CD4-positive, alpha-beta T cell treated with Interleukin-10 for 1 hour (primary cell): ENCODE measurements at places on chromosomes 6 and 20.

DNA sequence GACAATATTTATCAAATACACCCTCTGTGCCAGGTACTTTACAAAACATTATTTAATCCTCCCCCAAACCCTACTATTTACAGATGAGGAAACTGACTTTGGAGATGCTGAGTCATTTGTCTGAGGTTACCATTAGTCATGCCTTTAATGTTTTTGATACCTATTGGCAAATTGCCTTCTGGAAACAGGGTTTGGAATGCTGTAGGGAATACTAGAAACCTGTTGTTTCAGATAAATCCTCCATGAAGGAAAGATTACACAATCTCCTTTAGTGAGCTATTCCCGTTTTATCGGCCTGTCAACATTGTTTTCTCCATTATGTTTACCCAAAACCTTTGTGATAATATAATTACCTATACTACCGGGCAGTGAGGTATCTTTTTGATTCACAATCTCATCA is 93.6 kb upstream of the ADGRF1 start:
- DNase-seq, result no peak

DNA sequence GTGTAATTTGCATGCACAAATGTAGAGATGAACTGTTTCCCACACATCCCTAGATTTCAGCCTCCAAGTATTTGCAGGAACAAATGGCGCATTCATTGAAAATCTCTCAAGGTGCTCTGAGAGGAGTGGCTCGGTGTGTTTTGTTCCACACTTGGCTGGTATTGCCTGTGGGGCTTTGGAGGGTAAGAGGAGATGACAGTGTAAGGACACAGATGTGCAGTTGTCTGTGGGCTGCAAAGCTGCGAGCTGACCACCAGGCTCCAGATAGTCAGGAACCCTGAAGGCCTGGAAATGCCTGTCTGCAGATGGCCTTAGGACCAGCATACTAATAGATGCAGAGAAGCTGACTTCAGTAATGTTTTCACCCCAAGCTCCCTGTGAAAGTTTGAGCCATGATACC is 57.7 kb upstream of the PBOV1 start:
- no peak for DNase-seq

DNA sequence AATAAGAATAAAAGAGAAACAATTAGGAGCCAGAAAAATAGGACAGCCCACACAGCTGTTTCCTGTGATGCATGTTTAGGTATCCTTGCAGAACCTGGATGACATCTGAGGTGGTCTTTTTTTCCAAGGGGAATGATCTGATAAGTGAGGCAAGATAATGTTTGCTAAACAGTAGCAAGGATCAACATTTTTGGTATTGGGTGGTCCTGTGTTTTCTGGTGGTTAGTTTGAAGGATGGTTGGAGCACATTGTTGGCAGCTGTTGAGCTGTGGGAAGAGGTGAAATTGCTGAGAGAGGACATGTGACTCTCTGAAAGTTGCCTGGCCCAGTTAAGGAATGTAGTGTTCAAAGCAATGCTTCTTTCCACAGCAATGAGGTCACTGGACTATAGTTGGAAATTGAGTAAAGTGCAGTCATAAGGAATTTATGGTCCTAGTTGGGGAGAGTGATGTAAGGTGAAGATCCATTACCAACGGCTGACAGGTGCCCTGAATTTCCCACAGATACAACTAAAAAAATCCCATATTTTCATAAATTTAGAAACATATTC is 270.2 kb upstream of the IMPG1 start:
- no peak for DNase-seq

DNA sequence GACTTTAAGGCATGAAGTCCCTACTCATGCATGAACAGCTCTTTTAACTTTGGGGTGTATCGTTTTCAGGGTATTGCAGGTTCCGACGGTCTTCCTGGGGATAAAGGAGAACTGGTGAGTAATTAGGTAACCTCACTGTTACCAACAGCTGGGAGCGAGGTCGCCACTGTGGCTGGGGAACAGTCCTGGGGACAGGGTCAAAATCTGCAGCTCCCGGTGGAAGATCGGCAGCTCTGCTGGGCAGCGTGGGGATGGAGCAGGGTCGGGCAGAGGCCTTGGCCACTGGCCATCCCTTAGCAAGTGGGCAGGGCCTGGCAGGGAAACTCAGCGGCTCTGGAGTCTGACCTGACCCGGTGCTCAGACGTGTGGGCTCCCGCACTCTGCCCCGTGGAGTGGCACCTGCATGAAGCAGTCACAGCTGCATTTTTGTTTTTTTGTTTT is 16.1 kb downstream of the COL9A3 start:
- no peak for DNase-seq
